ENCODE measurements at places on chromosomes 16 and 17. TPM values are rescaled to one million over a fixed set of nuclear protein-coding genes. Genes with fewer than 3 reads are reported as not detected.

DNA sequence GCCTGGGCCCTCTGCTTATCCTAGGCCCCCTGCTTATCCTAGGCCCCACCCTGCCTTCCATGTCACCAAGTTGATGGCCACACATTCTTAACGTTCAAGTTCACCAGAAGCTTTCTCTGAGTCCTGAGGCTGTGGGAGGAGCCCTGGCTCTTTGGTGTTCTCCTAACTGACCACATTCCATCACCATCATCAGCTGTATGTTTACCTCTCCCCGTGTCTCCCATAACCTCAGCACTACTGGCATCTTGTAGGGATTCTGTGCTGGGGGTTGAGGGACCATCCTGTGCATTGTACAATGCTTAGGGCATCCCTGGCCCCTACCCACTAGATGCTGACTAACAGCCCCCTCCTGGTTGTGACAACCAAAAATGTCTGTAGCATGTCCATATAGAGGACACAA, 99.3 kb downstream of the NDE1 start:
- DNase-seq, result no peak

GRCh38 chr16:84672276-84673202, 24.2 kb downstream of the KLHL36 start:
- DNase-seq, result peak; percentile 76

GRCh38 chr16:239948-240277, 5.3 kb downstream of the FAM234A start:
- DNase-seq, result no peak

- DNase-seq, result no peak
Measured at GRCh38 chr17:73358668-73359067, 46.9 kb upstream of the CDC42EP4 start.

DNA sequence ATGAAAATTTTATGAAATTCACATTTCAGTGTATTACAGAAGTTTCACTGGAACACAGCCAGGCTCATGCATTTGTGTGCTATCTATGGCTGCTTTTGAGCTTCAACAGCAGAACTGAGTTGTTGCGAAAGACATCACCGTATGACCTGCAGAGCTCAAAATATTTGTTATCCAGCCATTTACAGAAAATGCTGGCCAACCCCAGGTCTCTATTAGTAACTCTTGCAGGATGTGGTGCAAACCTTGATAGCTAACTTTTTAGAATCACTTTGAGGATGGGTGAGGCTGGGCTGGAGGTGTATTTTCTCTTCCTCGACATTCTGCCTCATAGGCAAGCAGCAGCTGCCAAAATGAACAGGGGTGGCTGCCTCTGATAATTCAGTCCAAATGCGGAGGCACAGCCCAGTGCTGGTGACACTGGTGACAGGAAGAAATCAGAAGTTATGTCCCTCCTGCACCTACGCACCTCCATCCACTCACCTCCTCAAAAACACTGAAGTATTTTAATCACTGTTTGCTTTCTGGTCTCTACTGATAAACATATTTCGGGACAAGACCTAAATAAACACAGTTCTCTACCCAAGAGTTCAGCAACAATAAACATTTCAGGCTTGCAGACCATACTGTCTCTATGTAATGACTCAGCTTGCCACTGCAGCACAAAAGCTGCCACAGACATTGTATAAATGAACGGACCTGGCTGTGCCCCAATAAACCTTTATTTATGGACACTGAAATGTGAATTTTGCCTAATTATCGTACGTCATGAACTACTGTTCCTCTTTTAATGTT, 28.5 kb downstream of the ARHGAP17 start:
- DNase-seq, result no peak

- DNase-seq, result no peak
Measured at GRCh38 chr16:22797551-22797950, 16.4 kb upstream of the HS3ST2 start.

DNA sequence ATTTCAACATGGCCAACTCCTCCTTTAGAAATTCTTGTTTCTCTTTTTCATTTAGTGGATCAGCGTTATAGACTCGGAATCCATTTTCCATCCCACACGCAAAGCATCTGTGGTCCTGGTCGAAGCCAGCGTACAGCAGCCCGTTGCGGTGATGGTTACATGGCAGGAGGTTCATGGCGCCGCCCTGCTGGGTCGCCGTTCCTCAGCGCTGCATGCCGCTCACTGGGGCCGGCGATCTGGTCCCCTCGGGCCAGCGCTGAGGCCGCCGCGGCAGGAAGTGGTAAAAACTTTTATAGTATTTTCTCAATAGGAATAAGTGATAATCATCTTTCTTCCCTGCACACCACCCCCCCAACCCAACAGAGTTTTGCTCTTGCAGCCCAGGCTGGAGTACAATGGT, 29.9 kb upstream of the RHOT1 start:
- DNase-seq, result no peak

DNA sequence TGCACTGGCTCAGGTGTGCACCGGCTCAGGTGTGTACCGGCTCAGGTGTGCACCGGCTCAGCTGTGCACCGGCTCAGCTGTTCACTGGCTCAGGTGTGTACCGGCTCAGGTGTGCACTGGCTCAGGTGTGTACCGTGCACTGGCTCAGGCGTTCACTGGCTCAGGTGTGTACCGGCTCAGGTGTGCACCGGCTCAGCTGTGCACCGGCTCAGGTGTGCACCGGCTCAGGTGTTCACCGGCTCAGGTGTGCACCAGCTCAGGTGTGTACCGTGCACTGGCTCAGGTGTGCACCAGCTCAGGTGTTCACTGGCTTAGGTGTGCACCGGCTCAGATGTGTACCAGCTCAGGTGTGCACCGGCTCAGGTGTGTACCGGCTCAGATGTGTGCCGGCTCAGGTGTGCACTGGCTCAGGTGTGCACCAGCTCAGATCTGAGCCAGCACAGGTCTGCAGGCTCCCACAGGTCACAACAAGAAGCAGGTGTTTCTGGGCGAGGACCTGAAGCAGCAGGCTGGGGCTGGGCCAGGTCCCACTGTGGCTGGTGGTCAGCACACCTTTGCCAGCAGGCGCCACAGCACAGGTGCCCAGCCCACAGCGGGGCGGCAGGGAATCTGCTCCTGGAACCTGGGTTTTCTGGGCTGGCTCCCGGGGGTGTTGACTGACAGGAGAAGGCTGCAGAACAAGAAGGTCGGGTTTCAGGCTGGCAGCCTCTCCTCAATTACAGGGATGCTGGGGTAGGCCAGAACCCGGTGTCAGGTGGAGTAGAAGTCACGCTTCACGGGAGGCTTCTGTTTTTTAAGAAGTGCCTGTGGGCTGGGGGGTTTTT, 17.2 kb downstream of the METRNL start:
- no peak for DNase-seq

DNA sequence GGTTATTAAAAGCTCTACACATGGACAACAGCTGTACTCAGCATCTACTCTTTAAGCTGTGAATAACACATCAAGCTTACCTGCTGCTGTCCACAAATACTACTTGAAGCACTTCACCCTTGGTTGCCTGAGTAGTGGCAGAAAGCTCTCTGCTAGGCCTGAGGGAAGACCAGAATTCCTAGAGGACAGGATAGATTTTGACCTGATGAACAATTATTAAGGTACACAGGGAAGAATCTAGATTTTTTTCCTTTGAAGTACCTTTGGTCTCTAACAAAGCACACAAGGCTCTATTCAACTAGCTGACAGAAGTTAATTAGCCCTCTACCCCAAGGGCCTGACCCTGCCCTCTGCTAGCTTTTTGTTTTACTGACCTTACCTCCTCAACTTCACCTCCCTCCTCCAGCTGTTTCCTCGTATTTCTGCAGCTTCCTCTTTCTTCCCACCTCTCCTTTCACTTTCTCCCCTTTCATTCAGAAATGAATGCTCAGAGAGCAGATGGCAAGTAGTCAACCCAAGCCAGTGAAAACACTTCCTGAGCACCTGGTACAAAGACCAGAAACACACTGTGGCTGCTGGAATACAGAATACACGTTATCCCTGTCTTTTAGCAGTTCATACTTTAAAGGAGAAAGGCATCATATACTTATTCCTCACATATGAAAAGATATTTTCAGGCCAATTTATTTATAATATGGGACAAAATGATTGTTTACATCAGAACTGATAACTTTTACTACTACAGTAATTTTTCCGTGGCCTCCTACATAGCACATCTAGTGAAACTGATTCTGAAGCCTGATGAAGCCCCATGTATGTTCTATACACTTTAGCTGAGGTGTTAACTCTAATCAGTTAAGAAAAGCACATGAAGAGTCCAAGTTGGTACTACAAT, 5.7 kb upstream of the VEZF1 start:
- no peak for DNase-seq

- no peak for DNase-seq
Measured at GRCh38 chr16:86060381-86061317, 161.7 kb downstream of the IRF8 start.

Gene OR1A2
- not detected for total RNA-seq

Gene AATK
- total RNA-seq, result 2.1 TPM

Gene PPP1R27
- total RNA-seq, result not detected
